ENCODE measurements at places on chromosomes 6 and 20.

GRCh38 chr6:87897013-87897412 lies 150.6 kb upstream of the SPACA1 start:
- DNase-seq: no peak

DNA sequence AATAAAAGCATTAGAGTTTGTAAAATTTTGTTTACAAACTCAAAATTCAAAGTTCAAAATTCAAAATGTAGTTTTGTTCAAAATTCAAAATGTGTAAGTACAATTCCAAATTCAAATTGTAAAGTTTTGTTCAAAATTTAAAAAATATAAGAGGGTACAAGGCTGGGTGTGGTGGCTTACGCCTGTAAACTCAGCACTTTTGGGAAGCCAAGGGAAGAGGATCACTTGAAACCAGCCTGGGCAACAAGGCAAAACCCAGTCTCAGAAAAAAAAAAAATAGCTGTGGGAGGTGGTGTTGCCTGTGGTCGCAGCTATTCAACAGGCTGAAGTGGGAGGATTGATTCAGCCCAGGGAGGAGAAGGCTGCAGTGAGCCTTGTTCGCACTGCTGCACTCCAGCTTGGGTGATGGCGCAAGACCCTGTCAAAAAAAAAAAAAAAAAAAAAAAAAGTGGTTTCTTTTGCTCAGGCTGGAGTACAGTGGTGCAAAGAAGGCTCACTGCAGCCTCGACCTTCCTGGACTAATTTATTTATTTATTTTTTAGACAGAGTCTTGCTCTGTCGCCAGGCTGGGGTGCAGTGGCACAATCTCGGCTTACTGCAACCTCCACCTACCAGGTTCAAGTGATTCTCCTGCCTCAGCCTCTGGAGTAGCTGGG lies 5.4 kb upstream of the ZBTB12 start:
- DNase-seq: no peak

DNA sequence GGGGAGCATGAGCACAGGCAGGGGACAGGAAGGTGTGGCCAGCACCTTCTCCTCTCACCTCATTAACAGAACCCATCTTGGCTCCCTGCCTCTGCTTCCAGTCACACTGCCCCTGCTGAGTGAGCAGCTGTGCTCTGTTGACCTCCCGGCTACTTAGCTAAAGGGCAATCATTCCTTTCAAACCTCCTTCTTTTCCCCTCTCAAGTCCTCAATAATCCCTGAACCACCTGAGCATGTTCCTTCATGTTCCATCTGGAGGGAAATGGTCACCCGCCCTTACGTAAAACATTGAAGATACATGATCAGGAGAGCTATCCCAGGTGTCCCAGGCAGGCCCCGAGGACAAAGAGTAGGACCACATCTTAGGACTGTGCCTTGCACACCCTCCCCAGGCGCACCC lies 21.7 kb upstream of the MRPS10 start:
- DNase-seq: no peak

DNA sequence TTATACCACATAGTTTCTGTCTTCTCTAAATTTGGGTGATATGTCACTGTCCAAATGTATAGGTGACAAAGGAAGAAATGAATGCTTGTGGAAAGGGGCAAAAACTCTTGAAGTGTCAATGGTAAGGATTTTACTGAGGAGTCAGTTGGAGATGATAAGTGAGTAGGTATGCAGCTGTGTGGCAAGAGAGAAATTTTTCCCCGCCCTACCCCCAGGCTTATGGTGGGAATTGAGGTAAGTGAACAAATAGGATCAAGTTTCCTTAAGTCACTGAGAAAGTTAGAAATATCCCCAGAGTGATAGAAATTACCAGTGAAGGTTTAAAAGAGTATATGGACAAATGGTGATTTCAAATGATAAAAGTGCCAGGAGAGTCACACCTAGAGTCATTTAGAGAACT lies 11.8 kb downstream of the DSE start:
- no peak for DNase-seq

DNA sequence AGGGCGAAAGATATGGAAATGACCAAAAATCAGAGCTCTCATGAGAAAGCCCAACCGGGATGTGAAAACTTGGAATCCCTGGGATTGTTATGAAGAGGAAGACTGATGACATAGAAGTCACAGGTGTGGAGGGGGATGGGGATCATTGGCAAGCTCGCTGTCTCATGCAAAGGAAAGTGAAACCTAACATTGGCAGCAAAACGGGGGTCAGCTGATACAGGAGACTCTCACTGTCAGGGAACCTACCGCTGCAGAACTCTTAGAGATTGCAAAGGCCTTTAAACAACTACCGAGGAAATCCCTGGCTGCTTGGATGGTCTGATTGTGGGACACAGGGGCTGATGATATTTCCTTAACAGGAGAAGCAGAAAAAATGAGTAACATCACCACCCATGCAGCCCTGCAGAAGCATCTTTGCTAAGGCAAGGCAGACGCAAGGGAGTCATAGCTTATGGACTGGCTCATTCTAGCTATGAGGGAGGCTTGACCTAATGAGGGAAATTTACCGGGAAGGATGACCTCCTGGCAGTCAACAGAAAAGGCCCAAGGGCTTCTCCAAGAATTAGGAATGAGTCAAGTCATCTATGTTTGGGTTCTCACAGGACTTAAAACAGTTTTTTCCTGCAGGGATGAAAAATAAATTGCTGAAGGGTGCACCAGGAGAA lies 7.0 kb downstream of the MUC21 start:
- no peak for DNase-seq

DNA sequence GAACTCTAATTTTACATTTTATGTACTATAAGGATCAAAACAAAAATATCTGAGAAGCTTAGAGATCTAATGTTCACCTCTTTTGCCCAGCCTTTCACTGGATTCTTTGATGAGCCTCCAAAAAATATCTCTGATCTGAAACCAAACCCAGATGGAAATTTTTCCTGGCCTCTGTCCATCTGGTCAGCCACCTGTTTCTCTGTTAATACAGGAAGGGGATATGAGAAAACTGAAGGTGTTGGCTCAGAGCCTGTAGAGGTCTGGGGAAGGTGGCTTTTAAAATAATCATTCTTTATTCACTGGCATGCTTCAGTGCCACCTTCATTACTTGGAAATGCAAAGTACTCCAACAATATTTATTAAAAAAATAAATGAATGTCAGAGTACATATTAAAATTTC lies 8.5 kb upstream of the MCM3 start:
- DNase-seq: no peak

DNA sequence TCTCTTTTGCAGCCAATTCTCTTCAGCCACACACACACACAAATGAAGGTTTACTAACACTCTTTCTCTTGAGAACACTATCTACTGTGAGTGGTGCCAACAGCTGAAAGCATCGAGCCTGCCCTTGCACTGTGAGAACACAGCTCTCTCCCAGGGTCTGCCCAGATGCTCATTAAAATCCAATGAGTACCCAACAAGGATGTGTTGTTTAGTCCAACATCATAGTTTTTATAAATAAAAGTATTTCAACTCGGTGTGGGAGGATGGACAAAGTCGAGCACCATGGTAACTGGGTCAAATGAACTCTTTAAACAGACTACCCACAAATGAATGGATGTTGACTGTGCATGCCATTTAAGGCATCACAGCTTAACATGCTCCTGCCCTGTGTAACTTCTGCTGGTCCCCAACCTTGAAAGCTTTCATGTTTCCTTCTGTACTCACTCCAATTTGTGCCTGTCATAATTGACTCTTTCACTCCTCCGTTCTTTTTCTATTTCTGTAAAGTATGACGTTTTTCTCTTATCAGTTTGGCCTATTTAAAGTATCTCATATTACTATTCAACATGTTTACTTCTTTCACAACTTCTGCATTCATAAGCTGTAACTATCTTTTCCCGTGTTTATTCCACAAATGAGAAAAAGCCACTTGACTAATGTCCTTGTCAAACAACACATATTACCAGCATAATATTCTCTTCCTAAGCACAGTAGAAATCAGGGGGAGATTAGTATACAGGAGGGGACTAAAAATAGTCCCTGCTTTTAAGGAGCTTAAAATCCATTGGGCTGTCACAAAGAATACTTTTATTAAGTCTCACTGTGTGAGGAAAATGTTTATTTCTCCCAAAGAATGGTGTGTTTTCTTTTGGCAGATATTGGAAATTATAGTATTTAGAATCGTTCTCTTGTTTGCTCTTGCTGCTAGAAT lies 215.4 kb downstream of the RFPL4B start:
- no peak for DNase-seq

GRCh38 chr6:116682334-116682712 lies 1.3 kb downstream of the KPNA5 start:
- peak; percentile 17 for DNase-seq

- peak; percentile 77 for DNase-seq
Measured at GRCh38 chr20:44692932-44693480, 22.2 kb upstream of the CCN5 start.

DNA sequence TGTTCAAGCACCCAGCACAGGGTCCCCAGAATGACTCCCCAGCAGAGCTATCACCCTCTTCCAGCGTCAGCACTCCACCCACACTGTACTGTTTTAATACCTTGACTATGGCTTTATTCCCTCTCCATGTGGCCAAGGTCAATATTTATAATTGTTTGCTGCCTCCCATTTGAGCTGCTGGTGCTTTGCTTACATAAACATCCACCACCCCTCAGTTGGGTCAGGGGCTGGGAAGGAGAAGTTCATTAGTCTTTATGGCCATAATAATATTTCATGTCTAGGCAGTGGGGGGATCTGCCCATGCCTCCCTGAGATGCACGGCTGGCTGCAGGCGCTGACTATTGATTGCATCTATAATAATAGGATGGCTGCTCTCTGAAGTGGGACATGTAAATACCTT lies 41.8 kb upstream of the SAYSD1 start:
- DNase-seq: no peak

DNA sequence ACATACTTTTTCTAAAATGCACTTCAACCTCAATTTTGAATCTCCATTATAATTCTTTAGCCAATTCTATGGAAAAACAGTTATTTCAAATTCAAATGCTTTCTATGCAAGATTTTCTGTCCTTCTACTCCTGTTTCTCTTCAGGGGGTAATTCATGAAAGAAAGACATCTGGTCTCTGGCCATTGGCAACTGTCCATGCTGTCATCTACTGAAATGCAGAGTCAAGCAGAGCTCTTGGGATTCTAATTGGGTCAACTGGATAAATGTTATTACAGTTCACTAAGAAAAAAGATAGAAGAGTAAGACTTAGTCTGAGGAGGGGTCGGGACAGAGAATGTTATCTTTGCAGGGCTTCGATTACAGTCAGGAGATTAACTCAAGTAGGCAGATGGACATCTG lies 22.0 kb upstream of the BMP5 start:
- DNase-seq: no peak

DNA sequence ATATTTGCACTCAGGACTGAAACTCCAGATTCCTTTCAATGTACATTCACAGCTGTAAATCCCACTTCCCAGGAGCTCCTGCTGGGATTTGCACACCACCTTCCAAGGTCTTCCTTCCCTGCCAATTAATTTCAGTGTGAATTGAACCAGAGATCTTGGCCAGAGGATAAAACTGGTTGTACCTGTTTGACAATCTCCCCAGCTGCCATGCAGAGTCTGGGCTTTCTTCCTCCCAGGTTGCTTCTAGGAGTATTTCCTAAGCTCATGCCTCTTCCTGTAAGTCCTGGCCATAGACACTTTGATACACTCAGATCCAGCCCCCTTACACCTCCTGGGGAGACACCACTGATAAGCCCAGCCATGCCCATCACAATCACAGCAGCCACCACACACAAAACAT lies 15.6 kb downstream of the MAFB start:
- DNase-seq: no peak

DNA sequence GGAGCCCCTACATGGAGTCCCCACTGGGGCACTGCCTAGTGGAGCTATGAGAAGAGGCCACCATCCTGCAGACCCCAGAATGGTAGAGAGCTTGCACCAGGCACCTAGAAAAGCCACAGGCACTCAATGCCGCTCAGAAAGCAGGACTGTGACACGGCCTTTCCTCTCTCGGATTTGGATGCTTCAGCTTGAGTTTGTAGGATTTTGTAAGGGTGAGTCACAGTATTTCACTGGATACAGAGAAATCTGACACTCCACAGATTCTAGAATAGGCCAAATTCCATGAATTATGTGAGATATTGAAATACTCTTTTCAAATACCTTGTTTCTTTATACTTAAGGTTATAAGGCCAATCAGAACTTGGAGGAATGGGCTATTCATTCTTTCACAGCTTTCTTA lies 424.5 kb downstream of the HTR1B start:
- peak; percentile 43 for DNase-seq

GRCh38 chr6:15207923-15208322 lies 37.9 kb upstream of the JARID2 start:
- no peak for DNase-seq

- DNase-seq: peak; percentile 54
Measured at GRCh38 chr6:141169419-141169818, 963.3 kb upstream of the GJE1 start.

DNA sequence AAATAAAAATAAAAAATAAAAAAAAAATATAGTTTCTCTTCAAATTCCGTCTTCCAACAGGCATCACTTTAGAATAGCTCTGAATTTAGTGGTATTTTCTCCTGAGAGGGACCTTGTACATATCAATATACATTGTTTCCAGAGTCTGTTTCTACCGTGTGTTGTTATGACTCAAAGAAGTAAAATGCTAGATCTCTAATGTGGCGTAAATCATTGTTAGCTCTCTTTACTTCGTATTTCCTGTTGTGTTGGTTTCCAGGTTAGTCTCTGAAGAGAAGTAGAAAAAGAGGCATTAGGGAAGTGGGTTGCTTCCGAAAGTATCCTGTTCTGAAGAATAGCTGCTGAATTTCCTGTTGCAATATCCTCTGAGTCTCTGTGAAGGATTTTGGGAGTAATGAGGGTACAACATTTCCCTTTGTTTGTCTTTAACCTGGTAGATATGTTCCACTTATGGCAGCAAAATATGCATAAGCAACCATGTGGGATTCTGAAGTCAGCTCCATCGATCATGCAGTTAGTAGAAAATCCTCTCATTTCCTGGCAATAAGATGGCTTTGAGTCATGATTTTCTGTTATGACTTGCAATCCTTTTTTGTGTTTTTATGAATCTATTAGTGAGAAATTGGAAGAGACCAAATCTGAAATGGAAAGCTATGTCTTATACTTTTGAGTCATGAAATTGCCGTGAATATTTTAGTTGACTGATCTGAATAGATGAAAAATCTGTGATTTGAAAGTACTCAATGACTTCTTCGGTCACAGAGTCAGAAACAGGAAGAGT lies 42.0 kb upstream of the MCHR2 start:
- no peak for DNase-seq

DNA sequence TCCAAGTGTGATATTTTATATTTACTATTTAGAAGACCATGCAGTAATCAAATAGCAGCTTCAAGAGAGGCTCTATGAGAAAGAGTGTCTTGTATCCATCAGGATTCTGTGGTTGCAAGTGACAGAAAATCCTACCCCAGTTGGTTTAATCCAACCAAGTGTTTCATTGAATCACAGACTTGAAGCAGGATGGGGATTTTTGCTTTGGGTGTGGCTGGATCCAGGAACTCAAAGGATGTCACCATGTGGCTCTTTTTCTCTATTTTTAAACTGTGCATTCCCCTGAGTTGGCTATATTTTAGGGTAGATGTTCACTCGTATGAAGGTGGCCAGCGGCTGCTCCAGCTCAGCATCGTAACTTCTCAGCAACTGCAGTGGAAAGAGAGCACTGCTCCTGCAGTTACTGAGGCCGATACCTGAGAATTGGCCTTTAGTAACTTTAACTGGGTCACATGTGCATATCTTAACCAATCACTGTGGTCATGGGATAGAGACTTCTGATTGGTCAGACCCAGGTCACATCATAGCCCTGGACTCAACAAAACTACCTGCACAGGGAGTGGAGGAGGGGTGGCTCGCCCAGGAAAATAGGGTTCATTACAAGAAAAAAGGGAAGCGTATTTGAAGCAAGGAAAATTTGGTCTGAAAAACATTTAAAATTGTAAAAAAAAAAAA lies 396.1 kb upstream of the SULF2 start:
- no peak for DNase-seq

GRCh38 chr6:22106451-22106850 lies 190.4 kb downstream of the PRL start:
- no peak for DNase-seq

Data from non-pigmented ciliary epithelial cell (primary cell).